Activated T-cell treated with anti-CD3 and anti-CD28 coated beads, Interleukin-2, amount 50 U/mL, for 1 hour (primary cell): ENCODE measurements at places on chromosomes 3 and 15.

DNA sequence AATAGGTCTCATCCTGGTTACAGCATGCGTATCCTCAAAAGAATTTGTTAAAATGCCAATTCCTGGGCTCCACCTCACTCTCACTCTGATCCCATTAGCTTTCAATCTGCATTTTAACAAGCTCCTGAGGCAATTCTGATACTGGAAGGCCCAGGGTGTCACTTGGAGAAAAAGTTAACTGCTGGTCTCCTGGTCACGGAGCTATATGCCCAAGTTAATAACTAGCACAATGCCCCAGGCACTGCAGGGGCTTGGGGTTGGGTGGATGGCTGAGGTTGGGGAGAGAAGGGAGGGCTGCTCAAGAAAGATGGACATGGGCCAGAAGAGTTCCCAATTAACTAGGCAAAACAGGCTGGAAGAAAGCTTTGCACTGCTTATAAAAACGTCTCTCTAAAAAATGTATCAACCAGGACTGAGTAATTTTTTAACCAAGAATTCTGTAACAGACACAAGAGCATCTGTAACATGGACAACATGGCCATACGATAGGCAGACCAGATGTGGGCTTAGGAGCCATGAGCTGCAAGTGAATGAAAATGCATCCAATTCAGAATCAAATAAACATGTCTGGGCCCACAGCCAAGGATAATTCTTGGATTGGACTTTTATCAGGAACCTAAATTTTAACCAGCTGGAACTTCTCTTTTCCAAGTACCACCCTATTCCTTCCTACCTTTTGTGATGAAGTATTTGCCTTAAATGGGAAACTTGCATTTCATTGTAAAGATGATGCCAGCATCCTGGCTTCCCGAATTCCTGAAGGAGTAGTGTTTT lies 4.2 kb downstream of the IL17RD start:
- no peak for DNase-seq

GRCh38 chr15:80031841-80032240 lies 27.6 kb upstream of the ZFAND6 start:
- DNase-seq, result no peak

DNA sequence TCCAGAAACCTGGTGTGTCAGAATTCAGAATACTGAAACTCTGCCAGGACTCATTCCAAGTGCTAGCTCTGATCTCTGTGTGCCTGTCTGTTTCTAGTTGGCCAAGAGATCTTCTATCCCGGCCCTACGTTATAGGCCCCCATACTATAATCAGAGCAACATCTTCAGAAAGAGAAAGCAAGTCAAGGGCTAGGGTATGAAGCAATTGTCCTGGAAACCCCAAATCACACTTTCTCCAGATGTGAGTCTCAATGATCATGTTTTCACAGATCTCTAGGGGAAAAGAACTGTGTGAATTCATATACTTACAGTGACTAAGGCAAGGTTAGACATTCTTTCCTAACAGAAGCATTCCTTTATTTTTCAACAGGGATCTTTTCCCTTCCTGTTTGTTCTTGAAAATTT lies 309.7 kb downstream of the SLC9A9 start:
- no peak for DNase-seq

DNA sequence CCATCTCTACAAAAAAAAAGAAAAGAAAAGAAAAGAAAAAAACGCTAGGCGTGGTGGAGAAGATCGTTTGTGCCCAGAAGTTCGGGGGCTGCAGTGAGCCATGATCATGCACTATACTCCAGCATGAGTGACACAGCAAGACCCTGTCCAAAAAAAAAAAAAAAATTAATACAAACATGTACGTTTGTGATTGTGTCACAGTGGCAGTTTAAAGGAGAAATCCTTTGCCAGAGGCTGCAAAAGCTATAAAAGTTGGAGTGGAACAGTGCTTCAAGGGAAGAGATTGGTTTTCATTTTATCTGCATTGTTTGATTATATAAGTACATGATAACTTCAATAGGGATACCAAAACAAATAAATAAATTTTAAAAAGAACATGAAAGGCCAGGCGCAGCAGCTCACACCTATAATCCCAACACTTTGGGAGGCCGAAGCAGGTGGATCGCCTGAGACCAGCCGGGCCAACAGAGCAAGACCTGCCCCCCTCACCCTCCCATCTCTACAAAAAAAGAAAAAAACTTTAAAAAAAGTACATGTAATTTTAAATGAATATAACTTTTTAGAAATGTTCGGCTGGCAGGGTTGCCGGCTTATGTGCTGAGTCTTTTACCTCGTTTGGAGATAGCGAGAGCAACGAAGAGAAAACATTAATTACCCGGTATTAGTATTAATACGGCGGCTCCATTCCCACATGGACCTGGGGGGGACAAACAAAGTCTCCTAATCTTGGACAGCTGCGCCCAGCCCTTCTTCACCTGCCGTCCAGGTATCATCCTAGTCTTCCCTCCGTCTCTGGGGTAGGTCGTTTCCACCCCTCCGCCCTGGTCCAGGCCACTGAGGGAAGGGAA lies 573 bp upstream of the DIS3L start:
- peak; percentile 22 for DNase-seq

GRCh38 chr15:101009176-101009575 lies 90.0 kb downstream of the LRRK1 start:
- DNase-seq, result no peak

GRCh38 chr15:77347197-77347596 lies 72.7 kb downstream of the PEAK1 start:
- DNase-seq, result no peak

DNA sequence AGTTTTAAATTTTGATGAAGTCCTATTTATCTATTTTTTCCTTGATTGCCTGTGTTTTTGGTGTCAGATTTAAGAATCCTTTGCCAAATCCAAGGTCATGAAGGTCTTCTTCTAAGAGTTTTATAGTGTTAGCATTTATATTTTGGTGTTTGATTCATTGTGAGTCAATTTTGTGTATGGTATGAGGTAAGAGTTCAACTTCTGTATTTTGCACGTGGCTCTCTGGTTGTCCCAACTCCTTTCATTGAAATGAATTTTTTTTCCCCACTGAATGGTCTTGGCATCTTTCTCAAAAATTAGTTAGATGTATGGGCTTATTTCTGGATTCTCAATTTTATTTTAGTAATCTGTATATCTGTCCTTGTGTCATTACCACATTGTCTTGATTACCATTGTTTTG lies 57.1 kb upstream of the STRIT1 start:
- DNase-seq, result no peak

- DNase-seq, result no peak
Observed at GRCh38 chr15:89114990-89115389, 26.7 kb downstream of the ABHD2 start.

DNA sequence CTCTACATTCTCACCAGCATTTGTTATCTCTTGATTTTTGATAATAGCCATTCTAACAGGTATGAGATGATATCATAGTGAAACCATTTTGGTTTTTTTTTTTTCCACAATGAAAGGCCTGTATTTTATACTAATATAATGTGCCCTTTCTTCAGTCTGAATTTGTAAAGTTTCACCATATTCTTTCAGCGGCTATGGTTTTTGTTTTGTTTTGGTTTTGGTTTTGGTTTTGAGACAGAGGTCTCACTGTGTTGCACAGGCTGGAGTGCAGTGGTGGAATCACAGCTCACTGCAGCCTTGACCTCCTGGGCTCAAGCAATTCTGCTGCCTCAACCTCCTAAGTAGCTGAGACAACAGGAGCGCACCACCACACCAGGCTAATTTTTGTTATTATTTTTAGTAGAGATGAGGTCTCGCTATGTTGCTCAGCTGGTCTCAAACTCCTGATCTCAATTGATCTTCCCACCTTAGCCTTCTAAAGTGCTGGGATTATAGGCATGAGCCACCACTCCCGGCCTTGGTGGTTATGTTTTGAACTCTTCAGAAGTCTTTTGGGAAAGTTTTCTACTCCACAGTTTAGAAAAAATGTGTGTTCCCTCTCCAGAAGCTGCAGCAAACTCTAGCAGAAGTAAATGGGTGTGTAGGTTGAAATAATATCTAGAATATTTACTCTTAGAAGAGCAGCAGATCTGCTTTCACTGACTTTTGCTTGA lies 110.2 kb upstream of the UMPS start:
- no peak for DNase-seq

DNA sequence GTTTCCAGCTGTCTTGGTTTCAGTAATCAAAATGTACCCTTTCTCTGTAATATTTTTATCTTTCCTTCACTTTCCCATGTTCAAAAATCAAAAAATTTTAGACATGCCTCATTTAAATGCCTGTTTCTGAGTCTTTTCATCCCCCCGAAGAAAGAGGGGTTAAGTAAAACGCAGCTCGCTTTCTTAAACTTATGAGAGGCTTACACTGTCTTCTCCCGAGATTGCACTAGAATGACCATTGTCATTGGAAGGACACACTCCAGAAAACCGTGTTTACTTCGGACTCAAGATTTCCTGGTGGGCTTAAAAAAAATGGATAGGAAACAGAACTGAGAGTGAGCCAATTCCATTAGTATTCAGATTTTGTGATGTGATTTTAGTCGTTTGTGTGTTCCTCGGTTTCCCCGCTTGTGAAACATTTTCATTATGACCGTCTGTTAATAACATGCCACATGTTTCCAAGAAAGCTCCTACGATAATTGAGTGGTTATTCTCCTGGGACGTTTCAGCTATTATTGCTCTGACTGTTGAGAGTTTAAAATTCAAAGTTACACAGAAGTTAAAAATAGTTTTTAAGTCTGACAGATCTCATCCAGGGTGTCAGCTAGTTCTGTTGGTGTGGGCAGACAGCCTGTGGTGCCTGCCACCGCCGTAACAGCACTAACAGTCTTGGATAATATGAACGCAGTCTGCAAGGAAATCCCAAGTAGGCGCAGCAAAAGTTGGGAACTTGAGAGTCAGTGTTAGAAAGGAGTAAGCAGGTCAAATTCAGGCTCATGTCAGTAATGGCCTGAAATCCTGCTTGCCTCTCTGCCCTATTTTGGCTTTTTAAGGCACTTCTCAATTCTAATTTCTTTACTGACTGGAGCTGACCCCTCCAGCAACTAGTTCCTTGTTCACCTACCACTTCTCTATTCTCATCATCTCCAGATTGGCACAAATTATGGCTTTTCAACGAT lies 1.5 kb downstream of the CRYBG3 start:
- DNase-seq, result no peak

DNA sequence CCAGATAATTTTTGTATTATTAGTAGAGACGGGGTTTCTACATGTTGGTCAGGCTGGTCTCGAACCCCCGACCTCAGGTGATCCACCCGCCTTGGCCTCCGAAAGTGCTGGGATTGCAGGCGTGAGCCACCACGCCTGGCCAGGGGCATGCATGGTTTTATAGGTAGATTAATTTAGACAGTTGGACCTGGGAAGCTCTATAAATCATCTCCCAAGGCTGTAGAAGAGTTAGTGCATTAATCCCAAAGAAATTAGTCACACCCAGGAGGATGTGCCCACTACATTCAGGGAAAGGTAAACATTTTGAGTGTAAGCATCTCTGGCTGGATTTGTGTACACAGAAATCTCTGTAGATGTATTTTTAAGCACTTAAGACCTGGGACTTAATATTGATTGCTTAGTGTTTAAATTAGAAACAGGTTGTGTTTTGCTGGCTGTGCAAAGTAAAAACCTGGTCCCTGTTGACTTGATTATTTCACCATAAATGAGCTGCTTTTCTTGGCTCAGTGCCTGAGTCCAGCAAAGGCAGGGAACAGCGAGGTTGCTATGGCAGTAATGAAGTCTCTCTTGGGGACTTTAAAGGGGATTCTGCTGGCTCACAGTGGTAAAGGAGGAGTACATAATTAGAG lies 19.2 kb downstream of the EXOSC7 start:
- no peak for DNase-seq

- DNase-seq, result no peak
Observed at GRCh38 chr15:88681610-88682221, 42.9 kb downstream of the ISG20 start.

DNA sequence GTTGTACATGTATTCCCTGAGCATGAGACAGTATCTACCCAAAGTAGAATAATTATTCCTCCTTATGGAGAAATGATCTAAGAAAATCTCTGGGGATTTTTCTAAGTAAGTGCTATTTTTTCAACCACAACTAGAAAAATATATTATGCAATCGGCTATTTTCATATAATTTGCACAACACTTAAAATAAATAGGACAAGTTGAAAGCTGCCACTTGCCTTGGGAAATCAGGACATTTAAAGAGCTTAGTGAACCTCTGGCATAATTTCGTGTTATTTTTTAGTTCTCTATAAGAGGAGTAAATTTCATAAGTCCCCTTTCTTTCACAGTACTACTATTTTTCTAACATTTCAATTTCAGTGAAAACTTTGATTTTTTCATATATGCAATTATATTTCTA lies 672.1 kb downstream of the OTOL1 start:
- DNase-seq, result no peak

GRCh38 chr3:116743062-116743461 lies 33.5 kb downstream of the TUSC7 start:
- DNase-seq, result no peak

- DNase-seq, result no peak
Observed at GRCh38 chr15:77839456-77839855, 206.7 kb upstream of the LINGO1 start.

- no peak for DNase-seq
Observed at GRCh38 chr3:129060276-129061022, at the start of gene GP9. TSS of gene GP9 (plus strand) at chr3:129060779. CDS start at chr3:129061740, 961 bp downstream.

GRCh38 chr15:70610541-70610940 lies 152.8 kb downstream of the UACA start:
- DNase-seq, result no peak
